ENCODE measurements at places on chromosomes 2 and 18. TPM values are rescaled to one million over a fixed set of nuclear protein-coding genes. Genes with fewer than 3 reads are reported as not detected.

The POTEC gene
- not detected for total RNA-seq

The CYTIP gene
- total RNA-seq: 3.4 TPM

The SNORC gene
- 0.48 TPM for total RNA-seq

The CCDC85A gene
- 7.1 TPM for total RNA-seq

The ANO7 gene
- total RNA-seq: 0.58 TPM

The ACMSD gene
- total RNA-seq: not detected

The SMCHD1 gene
- 349 TPM for total RNA-seq

The CRIM1 gene
- total RNA-seq: 78.0 TPM

The ST8SIA3 gene
- 0.69 TPM for total RNA-seq

The WDR12 gene
- 28.4 TPM for total RNA-seq

The RAB6C gene
- 0.11 TPM for total RNA-seq

DNA sequence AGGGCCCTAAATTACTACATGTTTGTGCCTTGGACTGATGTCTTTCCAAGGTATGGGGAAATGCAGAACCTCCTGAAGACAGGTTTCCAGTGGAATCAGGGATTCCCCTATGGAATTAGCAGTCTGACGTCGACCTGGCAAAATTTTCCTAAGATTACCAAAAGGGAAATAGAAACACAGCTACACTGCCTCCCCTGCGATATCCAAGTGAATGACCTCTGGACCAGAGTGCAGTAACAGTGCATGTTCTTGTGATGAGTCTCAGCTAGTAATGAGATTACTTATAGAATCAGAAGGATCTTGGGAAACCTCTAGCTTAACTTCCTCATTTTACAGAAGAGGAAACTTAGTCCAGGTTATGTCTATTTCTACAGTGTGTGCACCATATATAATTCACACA is 21.3 kb upstream of the CHST9 start:
- DNase-seq: no peak

GRCh38 chr2:156145469-156145868 is 187.1 kb downstream of the NR4A2 start:
- no peak for DNase-seq

DNA sequence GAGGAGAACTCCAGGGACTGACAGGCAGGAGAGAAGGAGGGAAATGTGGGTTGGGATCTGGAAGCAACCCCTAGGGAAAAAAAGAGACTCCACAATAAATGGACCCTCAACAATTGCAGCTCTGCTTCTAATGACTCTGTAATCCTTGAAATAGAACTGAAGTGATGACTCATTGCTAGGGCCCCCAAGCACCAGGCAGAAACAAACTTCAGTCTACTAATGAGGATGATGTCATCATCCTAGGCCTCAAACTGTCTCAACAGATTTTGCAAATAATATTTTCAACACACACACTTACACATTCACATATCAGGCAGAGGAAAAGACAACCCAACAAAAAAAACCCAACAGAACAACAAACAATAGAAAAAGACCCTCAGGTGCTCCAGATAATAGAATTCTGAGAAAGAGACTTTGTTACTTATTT is 143.3 kb downstream of the HDAC4 start:
- DNase-seq: no peak

DNA sequence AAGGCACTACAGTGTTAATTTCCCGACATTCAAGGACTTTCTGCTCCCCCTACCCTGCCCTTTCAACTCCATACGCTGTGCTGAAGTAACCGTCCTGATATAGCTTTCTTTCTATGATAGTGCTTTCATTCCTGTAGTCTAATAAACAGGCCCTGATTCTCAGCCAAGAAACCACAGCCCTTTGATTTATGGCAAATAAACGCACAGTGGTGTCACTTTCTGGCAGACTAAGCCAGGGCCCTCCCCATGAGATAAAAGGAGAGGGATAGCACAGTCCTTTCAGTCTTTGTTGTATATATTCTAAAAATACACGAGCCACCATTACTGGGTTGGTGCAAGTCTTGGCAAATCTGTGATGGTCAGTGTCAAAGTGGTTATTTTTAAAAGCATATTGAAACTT is 291.2 kb downstream of the ALPK2 start:
- DNase-seq: no peak

GRCh38 chr2:236531996-236532395 is 37.6 kb upstream of the ACKR3 start:
- no peak for DNase-seq

- DNase-seq: no peak
Observed at GRCh38 chr18:46866523-46866922, 50.8 kb downstream of the PIAS2 start.

DNA sequence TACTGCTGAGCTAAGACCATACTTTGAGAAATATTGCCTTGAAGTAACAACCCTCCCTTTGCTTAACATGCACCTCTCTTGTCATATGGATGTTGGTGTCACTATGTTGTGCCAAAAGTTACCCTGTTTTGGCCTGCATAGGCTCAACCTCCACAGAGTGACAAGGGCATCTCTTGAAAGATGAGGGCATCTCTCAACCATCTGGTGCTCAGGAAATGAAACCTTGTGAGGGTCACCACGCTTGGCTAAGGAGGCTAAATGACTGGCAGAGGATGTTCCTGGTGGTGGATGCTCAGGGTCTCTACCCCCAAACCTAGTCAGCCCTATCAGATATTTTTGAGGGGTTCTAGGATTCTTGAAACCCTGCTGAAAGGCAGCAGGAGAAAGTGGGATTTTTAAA is 2.3 kb downstream of the LHCGR start:
- DNase-seq: no peak

GRCh38 chr18:46460754-46461153 is 196.3 kb downstream of the LOXHD1 start:
- DNase-seq: no peak

DNA sequence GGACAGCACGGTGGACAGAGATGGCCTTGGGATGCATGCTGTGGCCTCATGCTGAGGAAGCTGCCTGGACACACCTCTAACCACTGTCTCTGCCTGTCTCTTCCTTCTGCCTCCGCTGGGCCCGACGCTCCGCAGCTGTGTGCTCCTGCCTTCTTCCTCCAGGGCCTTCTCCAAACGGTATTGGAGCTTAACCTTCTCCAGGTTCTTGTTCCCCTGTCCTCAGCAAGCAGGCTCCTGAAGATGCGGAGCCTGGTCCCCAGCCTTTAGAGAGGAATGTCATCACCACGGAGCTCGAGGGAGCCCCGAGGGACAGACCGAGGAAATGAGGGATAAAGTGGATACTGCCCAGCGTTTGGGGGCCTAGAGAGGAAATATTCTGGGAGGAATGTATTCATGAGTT is 155.1 kb downstream of the DYSF start:
- DNase-seq: no peak

DNA sequence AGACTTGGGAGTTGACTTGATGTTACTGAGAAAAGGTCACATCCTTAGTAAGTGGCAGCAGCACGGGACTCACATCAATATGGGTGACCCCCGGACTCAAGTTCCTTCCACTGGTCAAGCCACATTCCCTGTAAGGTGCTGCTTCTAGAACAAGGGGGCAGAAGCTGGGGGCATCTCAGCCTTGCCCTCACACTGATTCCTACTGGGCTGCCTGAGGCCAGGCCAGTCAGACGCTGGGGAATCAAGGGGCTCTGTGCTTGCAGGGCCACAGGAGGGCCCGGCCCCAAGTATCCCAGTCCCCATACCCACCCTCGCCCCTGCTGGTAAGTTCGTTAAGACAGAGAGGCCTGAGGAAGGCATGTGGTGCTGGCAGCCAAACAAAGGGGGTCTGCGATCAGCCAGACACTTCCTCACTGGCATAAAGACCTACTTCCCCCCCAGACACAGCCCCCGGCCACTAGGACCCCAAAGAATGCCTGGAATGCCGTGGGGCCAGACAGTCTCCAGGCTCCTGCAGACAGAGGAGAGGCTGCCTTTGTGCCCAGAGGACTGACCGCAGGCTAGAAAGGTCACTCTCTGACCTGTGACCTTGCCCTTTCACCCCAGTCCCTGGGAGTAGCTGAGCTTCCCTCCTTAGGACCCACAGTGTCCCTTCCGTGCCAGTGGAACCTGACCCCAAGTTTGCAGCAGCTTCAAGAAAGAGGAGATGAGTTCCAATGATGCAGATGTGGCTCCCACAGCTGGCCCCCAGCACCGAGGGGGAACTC is 83.6 kb downstream of the HS1BP3 start:
- no peak for DNase-seq

GRCh38 chr18:24128700-24129099 is 10.2 kb upstream of the CABYR start:
- DNase-seq: no peak

DNA sequence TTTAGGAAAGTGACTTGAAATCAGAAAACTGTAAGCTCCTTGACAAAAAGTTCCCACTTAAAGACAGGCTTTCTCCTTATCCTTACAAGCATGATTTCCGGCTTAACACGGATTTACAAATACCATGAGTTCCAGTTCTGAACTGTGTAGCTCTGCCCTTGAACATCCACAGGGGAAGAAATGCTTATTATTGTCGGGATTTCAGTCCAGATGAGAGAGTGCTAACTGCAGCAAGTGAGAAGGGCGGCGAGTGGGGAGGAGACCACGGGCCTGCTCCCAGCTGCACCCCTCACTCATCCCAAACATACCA is 73.1 kb downstream of the LRRC30 start:
- DNase-seq: no peak

GRCh38 chr18:22394428-22394827 is 23.3 kb downstream of the CTAGE1 start:
- DNase-seq: no peak

GRCh38 chr18:35938158-35938557 is 34.3 kb upstream of the RMP24 start:
- DNase-seq: no peak

DNA sequence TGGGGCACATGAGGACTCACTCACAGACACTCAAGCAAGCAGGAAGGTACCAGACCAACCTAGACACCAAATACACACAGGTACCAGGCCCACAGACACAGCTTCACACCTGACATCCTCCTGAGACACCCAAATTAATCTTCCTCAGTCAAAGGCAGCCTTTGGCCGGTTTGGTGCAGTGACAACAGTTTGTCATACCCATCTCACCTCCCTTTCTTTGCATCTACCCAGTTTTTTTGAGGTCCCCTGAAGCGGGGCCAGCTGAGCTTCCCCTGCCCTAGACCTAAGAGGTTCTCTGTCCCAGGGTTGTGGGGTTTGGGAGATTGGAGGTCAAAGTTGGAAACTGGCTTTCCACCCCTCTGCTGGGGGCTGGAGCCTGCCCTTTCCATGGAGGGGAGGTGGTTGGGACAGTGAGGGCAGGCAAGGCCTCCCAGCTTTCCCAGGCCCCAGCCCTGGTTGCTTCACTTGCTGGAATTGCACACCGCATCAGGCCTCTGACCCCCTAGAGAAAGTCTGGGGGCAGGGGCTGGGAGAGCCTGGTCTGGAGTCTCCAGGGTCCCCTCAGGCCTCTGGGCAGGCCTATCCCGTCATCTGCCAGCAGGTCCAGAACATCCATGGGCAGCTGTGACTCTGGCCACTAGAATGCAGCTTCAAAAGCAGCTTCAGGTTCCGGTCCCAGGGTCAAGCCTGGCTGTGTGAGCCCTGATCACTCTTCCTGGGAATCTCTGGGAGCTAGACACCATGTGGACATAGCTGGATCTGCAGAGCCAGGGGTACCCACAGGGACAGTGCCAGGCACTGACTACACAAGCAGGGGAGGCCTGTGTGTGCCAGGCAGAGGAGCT is 12.5 kb upstream of the TEX261 start:
- DNase-seq: no peak

DNA sequence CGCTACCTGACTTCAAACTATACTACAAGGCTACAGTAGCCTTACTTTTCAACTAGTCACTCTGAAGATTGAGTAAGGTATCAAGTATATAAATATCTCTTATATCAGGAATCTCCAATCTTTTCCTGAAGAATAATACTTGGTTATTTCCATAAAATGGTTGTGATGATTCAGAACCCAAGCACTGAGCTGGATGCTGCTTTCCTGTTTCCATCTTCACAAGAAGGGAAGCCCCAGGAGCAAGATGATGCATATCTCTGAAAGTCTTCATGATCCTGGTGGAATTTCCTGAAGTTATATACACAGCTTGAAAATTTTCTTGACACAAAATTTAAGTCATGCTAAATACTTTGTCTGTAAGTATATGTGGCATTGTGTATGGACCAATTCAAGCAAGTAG is 243.9 kb upstream of the TANK start:
- no peak for DNase-seq

- DNase-seq: no peak
Observed at GRCh38 chr2:128451084-128452023, 132.7 kb upstream of the HS6ST1 start.

GRCh38 chr2:151033271-151034248 is 228.1 kb downstream of the RBM43 start:
- DNase-seq: no peak

DNA sequence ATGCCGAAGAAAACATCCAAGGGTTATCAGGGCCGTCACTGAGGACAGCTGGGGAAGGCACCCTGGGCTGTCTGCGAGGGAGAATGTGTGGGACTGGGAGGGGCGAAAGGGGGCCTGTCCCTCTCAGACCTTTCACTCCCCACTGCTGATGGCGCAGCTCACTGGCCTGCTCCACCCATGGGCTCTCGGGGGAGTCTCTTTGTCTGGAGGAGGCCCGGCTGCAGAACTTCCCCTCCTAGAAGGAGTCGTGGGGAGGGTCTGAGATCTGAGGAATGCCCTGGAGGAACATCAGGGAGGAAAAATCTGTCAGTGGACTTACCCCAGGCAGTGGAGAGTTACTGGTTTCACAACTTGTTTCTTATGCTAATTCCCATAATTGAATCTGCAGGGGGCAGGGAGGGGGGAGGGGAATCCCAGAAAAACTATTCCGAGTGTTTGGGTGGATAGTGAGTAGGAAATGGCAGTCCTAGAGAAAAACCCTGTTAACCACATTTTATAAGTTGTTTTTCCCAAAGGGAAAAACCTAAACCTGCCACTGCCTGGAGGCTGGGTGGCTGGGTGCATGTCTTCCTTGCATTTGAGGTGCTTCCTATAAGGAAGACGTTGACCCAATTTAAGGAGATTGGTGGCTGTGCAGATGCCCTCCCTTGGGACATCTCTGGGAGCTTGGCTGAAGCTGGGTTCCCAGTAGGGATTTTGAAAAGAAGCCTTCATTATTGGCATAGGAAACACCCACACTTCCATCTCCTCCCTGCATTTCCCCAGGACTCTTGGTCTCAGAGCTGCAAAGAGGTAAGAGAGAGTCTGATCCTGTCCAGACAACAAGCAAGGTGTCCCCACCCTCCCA is 11.7 kb upstream of the SEMA4C start:
- DNase-seq: no peak

DNA sequence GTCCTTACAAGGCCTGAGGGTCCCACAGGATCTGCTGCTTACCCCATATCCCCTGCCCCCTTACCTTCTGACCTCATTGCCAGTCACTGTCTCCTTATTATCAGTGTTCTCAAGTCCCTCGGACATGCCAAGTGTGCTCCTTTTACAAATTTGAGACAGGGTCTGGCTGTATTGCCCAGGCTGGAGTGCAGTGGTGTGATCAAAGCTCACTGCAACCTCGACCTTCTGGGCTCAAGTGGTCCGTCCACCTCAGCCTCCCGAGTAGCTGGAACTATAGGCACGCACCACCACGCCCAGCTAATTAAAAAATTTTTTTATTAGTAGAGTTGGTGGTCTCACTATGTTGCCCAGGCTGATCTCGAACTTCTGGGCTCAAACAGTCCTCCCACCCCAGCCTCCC is 141.0 kb downstream of the PHLPP1 start:
- no peak for DNase-seq
